ENCODE measurements at places on chromosomes 4 and X.

DNA sequence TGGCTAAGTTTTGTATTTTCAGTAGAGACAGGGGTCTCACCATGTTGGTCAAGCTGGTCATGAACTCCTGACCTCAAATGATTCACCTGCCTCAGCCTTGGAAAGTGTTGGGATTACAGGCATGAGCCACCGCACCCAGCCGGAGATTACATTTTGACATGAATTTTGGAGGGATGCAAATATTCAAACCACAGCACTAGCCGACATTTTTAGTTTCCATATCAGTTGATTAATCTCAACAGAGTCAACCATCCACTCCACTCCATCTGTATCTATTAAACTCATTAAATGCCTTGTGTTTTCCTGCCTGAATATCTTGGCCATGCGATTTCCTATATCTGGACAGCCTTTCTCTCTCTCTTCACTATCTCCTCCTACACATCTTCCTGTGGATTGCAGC, 64.1 kb upstream of the PDGFRA start:
- DNase-seq = no peak

DNA sequence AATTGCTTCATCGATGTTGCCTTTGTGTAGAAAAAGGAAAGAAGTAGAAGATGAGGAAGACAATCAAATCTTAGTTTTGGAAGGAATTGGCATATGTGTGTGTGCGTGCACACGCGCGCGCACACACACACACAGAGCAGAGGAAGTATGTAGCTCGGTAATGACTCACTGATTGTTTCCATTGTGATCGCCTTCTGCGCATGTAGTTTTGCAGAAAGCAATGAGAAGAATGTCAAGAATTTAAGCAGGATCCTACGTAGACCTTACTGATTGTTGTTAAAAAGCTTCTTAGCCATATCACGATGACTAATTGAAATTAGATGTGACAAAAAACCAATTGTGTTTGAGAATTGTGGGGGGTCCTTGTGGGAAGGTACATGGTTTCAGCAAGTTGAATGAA, 12.8 kb upstream of the LIMCH1 start:
- DNase-seq = peak; percentile 79

DNA sequence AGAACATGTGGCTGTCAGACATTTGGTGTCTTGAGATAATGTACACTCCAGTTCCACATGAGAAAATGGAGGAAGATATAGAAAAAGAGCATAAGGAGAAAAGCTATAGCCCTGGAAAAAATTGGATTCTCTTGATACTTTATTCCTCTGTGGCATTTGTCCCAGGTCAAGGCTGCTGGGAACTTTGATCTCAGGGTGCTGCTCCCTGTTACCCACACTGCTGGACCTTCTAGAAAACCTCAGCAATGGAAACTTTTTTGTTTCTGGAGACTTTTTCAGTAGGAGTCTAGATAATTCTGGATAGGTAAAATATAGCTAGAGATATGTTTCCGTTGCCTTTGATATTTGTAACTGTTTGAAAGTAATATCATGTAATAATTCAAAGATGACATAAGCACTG, 11.1 kb downstream of the ADH1C start:
- DNase-seq = no peak

DNA sequence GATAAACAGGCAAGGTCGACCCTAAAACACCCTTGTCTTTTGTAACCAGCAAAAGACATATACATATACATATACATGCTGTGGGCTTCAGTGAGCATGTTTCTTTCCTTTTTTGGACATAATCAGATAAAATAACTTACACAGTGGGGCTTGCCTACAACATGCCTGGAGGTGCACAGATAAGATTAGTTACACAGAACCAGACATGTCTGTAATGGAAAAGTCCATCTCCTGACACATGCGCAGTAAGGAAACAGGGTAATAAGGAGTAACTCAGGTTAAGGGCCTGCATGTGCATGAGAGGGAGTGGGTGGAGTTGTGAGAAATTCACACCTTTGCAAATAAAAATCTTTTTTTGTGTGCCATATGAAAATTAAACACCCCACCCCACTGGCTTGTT, 3.4 kb downstream of the UGT2A1 start:
- DNase-seq = no peak

DNA sequence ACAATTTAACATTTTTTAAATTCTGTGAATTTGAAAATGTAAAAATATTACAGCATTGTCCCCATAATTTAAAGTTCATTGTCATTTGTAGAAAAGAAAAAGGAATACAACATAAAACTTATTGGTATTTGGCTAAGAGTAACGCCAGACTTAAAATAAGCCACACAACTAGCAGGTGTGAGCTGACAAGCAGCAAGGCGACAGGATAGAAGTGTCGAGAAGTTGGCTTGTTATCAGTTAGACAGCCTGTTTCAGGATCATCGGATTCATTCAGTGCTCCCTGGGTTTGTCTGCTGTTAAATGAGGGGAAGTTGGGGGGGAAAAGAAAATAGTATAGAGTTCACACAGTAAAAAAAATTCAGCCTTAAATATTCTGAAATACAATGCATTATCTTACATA, 393.6 kb downstream of the IL15 start:
- DNase-seq = no peak

DNA sequence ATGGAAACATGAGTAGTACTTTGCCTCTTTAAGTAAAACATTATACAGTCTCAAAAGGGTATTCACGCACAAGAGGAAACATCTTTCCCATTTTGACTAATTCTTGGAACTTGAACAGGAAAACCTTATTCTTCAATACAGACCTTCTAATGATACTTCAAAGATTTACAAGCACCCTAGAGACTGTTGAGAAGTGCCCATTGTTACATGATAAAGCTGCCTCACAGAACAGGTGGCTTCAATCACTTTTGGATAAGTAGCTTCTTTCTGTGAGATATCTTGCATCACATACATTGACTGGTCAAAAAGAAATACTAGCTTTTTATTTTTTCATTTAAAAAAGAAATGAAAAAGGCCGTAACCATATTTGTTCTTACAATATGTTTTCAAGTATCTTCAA, 219.4 kb downstream of the EPHA5 start:
- no peak for DNase-seq

- DNase-seq = no peak
These were observed 193.7 kb downstream of the SPATA18 start for GRCh38 chr4:52244848-52245247.

- no peak for DNase-seq
These were observed 214.4 kb upstream of the CPEB2 start for GRCh38 chr4:14787894-14788293.

DNA sequence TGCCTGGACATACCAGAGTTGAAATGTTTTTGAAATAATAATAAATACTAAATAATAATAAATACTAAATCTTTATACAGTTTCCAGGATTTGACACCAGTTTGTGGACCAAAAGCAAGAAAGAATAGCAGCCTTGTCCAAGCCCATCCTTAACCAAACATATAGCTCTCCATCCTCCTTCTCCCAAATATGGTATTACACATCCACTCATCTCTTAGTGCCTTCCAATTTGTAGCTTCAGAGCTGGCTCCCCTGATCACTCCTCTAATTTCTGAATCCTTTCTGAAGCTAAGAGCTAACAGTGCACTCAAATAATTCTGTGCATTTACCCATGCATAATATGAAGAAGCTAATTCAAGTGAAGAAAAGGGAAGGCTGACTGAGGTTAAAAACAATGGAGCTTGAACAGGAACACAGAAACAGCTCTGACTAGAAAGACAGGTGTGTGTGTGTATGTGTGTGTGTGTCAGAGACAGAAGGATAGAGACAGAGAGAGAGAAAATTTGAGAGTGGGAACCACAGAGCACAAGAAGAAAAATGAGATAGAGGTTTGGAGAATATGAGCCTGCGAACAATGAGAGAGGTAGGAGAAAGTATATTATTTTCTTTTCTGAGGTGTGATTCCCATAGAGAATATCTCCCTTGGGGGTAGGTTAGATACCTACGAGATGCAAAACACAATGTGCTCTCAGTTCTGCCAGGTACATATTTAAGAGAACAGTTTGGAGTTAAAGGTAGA, 123.5 kb downstream of the CAMK2D start:
- no peak for DNase-seq

GRCh38 chr4:13903061-13903460, 275.5 kb upstream of the BOD1L1 start:
- DNase-seq = no peak

GRCh38 chr4:130478406-130478805, 1382.5 kb downstream of the C4orf33 start:
- DNase-seq = peak; percentile 2

- no peak for DNase-seq
These were observed 51.9 kb downstream of the EFHC2 start for GRCh38 chrX:44291468-44292092.

DNA sequence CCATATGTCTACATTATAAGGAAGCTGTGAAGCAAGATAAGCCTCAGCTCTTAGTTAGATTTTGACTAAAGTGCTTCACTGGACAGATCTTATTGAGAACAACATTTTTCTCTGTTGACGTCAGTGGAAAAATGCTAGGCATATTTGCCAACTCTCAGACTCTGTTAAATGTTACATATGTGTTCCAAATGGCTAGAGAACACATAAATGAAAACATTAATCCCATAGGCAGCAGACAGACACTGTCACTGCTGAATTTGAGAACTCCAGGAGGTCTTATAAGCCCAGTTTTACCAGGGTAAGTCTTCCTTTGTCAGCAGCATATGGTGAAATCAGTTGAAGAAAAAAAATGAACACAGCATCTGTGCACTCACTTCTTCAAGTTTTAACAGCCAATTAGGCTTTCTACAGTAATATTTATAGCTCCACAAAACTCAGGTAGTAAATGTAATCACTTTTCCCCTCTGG, 186.9 kb downstream of the CAMK2D start:
- DNase-seq = no peak

- no peak for DNase-seq
These were observed 296.2 kb upstream of the AMOT start for GRCh38 chrX:113136836-113137235.

DNA sequence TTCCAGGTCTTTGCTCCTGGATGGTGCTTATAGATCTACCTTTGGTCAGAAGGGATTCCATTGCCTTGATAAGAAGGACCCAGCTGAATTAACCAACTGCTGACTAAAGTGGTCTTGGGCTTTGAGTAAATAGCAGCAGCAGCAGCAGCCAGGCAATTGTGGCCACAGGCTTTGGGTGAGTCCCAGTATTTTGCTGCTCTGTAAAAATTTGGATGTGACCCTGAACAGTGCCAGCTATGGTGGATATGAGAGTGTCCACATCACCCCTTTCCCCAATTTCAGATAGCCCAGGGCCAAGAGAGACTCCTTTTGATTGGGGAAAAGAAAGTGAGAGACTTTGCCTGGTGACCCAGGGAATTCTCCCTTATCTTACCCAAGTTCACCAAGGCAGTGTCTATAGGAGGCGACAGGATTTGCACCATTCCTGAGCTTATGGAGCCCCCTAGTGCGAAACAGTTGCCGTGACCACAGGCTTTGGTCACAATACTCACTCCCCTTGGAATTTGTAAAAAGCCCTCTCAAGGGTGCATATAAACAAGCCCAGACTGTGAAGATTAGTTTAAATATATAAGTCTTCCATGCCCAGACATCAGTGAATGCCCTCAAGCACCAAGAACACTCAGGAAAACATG, 518.0 kb downstream of the TMA16 start:
- DNase-seq = peak; percentile 28

DNA sequence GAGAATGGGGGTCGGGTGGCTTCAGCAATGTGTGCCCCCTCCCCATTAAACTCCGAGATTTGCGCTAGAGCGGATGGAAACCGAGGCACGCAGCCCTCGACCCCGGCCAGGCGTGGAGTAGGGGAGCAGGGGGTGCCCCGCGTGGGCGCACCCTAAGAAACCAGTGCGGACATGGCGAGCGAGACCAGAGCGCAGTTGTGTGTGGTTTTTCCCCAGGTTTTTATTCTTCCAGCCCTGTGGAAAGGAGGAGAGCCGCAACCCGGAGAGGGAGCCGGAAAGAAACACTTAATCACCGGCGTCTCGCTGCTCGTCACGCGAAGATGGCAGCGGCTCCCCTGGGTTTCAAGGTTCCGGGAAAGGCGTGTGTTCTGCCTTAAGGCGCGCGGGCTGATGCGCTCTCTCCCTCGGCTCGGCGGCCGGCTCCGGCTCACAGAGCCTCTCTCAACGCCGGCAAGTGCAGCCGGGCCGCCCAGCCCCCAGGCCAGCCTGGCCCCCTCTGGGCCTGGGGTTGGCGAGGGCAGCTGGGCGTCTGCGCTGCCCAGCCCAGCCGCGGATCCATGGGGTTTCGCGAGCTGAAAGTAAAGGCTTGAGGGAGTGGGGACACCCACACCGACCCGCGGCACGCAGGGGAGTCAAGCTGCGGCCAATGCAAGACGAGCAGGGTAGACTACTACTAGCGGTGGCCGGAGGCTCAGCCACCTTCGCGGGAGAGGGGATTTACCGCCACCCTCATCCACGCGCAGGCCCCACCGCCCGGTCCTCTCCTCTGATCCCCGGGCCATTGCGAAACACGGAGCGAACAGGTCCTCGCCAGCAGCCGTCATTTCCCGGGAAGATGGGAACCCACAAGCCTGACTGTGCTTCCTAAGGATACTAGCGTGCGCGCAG, 74.0 kb upstream of the BCOR start:
- no peak for DNase-seq
